Right lobe of liver (tissue), 6 donors: ENCODE measurements at places on chromosomes 5 and 9. TPM values are rescaled to one million over a fixed set of nuclear protein-coding genes. Genes with fewer than 3 reads are reported as not detected.

LCN2 gene
- 11.3 TPM for total RNA-seq

SH3RF2 gene
- 6.9 TPM for total RNA-seq

C9 gene
- 1,513 TPM for total RNA-seq

ABL1 gene
- 17.0 TPM for total RNA-seq

SLC2A8 gene
- 18.4 TPM for total RNA-seq

PCDHB3 gene
- total RNA-seq: 0.31 TPM

PCDHB11 gene
- 0.44 TPM for total RNA-seq

LCN6 gene
- not detected for total RNA-seq

GRCh38 chr9:10146517-10147331, 466.1 kb downstream of the PTPRD start:
- peak overlapping the region; percentile 74 for H3K27ac ChIP-seq
- DNase-seq: no peak
- no peaks in the 10 kb centered on the region for H3K4me1 ChIP-seq
- H3K36me3 ChIP-seq: no peaks in the 10 kb centered on the region
- peak overlapping the region; percentile 19 for H3K4me3 ChIP-seq

- no peaks in the 10 kb centered on the region for H3K27me3 ChIP-seq
- DNase-seq: no peak
- no peaks in the 10 kb centered on the region for H3K36me3 ChIP-seq
- peaks cover 5% of the 10 kb centered on the region for H3K4me1 ChIP-seq
- H3K27ac ChIP-seq: peak overlapping the region; percentile 63
- H3K4me3 ChIP-seq: no peak overlapping the region
Measured at GRCh38 chr5:155455791-155456514, 442.4 kb downstream of the KIF4B start.

GRCh38 chr5:79621056-79621455, 8.8 kb downstream of the TENT2 start:
- H3K27ac ChIP-seq: no peak overlapping the region
- no peak for DNase-seq
- peaks cover 4% of the 10 kb centered on the region for H3K36me3 ChIP-seq
- H3K4me1 ChIP-seq: no peaks in the 10 kb centered on the region
- H3K4me3 ChIP-seq: no peak overlapping the region
- H3K27me3 ChIP-seq: no peaks in the 10 kb centered on the region

GRCh38 chr5:115709585-115709984, 83.7 kb upstream of the TMED7 start:
- peaks cover 28% of the 10 kb centered on the region for H3K4me1 ChIP-seq
- peak; percentile 68 for DNase-seq
- no peaks in the 10 kb centered on the region for H3K27me3 ChIP-seq

- H3K36me3 ChIP-seq: no peaks in the 10 kb centered on the region
- H3K4me1 ChIP-seq: peaks cover 9% of the 10 kb centered on the region
- DNase-seq: no peak
- peak overlapping the region; percentile 57 for H3K4me3 ChIP-seq
- no peak overlapping the region for H3K27ac ChIP-seq
Measured at GRCh38 chr5:37840053-37841034, 503 bp upstream of the GDNF start.

DNA sequence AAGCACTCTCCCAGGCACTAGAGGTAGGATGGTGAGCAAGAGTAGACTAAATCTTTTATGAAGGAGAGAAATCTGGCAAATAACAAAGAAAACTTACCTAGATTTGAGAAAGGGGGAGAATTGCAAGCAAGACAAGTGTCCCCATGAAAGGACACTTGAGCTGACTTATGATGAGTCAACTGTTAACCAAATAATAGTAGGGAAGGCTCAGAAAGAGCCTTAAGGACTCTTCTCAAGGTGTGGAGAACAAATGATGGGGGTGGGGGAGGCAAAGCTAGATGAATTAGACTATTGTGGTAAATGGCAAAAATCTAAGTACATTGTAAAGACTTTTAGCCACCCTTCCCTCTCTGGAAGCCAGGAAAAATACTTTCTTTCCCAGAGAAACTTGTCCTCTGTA, 77.6 kb upstream of the RASA1 start:
- no peak for DNase-seq
- no peaks in the 10 kb centered on the region for H3K27me3 ChIP-seq
- no peak overlapping the region for H3K4me3 ChIP-seq

DNA sequence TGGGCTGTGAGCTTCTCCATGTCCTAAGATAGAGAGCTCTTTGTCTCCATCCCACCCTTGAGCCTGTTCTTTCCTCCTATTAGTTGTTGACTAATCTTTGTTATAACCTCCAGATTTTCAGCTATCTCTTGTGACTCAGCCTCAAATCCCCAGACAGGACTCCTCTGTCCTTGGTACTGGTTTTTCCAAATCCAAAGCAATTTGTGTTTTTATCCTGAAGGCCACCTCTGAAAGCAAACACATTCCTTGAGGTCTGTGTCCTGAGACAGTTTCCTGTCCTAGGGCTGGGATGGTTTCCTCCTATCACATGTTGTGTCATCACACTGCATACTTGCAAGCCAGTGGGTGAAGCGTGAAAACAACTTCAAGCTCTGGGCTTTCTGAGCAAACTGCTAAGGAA, 8.5 kb downstream of the TNC start:
- no peak overlapping the region for H3K4me3 ChIP-seq
- no peak overlapping the region for H3K27ac ChIP-seq
- no peaks in the 10 kb centered on the region for H3K36me3 ChIP-seq
- H3K4me1 ChIP-seq: peaks cover 33% of the 10 kb centered on the region
- no peaks in the 10 kb centered on the region for H3K27me3 ChIP-seq

GRCh38 chr9:110456681-110457080, 119.0 kb upstream of the TXNDC8 start:
- no peaks in the 10 kb centered on the region for H3K27me3 ChIP-seq
- H3K4me3 ChIP-seq: no peak overlapping the region
- H3K36me3 ChIP-seq: no peaks in the 10 kb centered on the region
- H3K4me1 ChIP-seq: no peaks in the 10 kb centered on the region
- H3K27ac ChIP-seq: no peak overlapping the region

GRCh38 chr5:157245476-157245875, 20.4 kb upstream of the CYFIP2 start:
- no peak overlapping the region for H3K4me3 ChIP-seq
- H3K36me3 ChIP-seq: no peaks in the 10 kb centered on the region
- H3K27me3 ChIP-seq: no peaks in the 10 kb centered on the region
- no peak for DNase-seq

- no peak overlapping the region for H3K27ac ChIP-seq
- no peak for DNase-seq
- peaks cover 7% of the 10 kb centered on the region for H3K36me3 ChIP-seq
- H3K4me1 ChIP-seq: no peaks in the 10 kb centered on the region
- no peaks in the 10 kb centered on the region for H3K27me3 ChIP-seq
Measured at GRCh38 chr9:34366365-34366764, 10.3 kb downstream of the MYORG start.

- H3K27me3 ChIP-seq: no peaks in the 10 kb centered on the region
- DNase-seq: no peak
- no peaks in the 10 kb centered on the region for H3K36me3 ChIP-seq
- no peaks in the 10 kb centered on the region for H3K4me1 ChIP-seq
- no peak overlapping the region for H3K4me3 ChIP-seq
Measured at GRCh38 chr5:56534102-56534829, 281.1 kb upstream of the MAP3K1 start.

DNA sequence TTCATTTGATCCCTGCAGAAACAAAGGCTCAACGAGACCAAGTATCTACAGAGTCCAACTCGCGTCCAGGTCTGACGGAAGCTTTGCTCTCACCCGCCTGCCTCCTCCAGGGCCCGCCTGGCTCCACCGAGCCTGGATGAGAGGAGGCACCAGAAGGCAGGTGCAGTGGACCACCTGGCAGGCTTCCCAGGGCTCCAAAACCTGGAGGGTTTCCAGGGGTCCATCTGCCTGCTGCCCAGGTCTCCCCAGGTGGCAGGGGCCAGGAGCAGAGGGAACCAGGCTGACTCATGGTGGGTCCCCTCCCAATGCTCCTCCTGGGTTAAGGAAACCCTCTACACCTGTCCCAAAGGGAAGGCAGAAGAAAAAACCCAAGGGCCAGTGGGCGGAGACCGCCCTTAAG, 59.5 kb downstream of the VAV2 start:
- H3K4me3 ChIP-seq: no peak overlapping the region
- H3K27ac ChIP-seq: no peak overlapping the region
- DNase-seq: no peak

GRCh38 chr5:103475629-103476240, 86.9 kb downstream of the NUDT12 start:
- no peaks in the 10 kb centered on the region for H3K4me1 ChIP-seq
- no peak for DNase-seq
- no peaks in the 10 kb centered on the region for H3K36me3 ChIP-seq

DNA sequence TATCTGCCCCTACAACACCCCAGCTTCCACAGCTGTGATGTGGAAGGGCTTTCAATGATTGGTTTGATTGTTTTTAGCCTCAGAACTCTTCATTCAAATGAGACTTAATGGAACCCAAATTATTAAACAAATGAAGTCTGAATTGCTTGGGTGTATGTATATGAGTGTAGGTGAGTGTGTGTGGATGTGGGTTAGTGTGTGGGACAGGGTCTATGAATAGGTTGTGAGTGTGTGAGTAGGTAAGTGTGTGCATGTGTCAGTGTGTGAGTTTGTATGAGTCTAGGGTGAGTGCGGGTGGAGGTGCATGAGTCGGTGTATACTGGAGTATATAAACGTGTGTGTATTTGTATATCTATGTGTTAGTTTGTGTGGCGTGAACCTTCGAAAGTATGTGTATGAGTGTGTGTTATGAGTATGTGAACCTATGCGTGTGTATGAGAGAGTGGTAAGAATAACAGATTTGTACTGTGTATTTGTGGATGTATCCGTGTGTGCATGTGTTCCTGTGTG, 26.9 kb downstream of the COL15A1 start:
- H3K4me3 ChIP-seq: no peak overlapping the region
- H3K27ac ChIP-seq: no peak overlapping the region
- H3K4me1 ChIP-seq: no peaks in the 10 kb centered on the region
- H3K27me3 ChIP-seq: no peaks in the 10 kb centered on the region
- no peak for DNase-seq
- H3K36me3 ChIP-seq: no peaks in the 10 kb centered on the region

GRCh38 chr5:76332611-76333205, 70.4 kb upstream of the IQGAP2 start:
- H3K27me3 ChIP-seq: no peaks in the 10 kb centered on the region
- no peak for DNase-seq
- peaks cover 9% of the 10 kb centered on the region for H3K4me1 ChIP-seq
- H3K27ac ChIP-seq: no peak overlapping the region

DNA sequence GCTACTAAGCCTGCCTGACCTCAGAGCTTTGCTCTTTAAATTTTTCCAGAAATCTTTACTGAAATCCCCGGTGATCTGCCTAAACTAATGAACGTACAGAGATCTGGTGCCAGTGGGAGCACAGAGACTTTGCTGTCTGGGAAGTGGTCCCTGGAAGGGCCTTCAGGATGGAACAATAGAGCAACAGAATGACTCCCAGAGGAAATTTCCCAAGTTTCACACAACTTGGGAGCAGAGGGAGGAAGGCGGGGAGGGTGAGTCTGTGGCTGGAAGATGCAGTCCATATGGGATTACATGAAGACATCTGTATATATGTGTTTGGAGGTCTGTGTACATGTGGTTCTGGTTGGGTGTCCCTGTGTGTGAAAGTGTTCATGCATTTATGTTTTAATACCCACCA, 638.3 kb downstream of the CCDC171 start:
- no peaks in the 10 kb centered on the region for H3K27me3 ChIP-seq
- no peaks in the 10 kb centered on the region for H3K36me3 ChIP-seq
- no peak for DNase-seq
- H3K4me1 ChIP-seq: no peaks in the 10 kb centered on the region

DNA sequence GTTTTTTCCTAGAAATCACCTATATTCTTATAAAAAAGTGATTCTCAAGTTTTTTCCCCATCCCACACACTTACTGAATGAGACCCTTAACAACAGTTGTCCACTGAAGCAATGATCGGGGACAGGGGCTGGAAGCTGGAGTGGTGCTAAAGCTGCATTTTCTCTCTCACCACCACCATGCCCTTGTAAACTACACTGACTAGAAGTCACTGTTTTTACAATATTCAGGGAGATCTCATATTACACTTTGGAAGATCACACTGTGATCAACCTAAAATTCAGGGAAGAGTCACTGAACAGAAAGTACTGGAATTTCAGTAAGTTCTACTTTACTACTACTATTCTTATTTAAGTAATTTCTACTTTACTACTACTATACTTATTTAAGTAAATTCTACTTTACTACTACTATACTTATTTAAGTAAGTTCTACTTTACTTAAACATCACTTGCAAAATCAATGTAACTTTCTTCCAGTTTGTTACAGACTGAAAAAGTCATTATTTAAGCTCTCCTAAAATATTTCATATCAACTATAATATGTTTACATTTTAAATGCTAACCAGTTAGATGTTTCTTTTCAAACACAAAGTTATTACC, 164.3 kb downstream of the AGTPBP1 start:
- no peak for DNase-seq
- no peak overlapping the region for H3K4me3 ChIP-seq
- no peaks in the 10 kb centered on the region for H3K27me3 ChIP-seq

- no peaks in the 10 kb centered on the region for H3K36me3 ChIP-seq
- H3K27me3 ChIP-seq: no peaks in the 10 kb centered on the region
- DNase-seq: no peak
- no peak overlapping the region for H3K27ac ChIP-seq
- no peak overlapping the region for H3K4me3 ChIP-seq
Measured at GRCh38 chr5:144463481-144464223, 293.0 kb downstream of the KCTD16 start.

GRCh38 chr5:15209053-15209762, 290.8 kb upstream of the FBXL7 start:
- H3K4me1 ChIP-seq: no peaks in the 10 kb centered on the region
- no peaks in the 10 kb centered on the region for H3K36me3 ChIP-seq
- DNase-seq: no peak

- no peak overlapping the region for H3K27ac ChIP-seq
- H3K4me1 ChIP-seq: no peaks in the 10 kb centered on the region
- no peaks in the 10 kb centered on the region for H3K36me3 ChIP-seq
- H3K27me3 ChIP-seq: no peaks in the 10 kb centered on the region
Measured at GRCh38 chr9:591292-591691, 250.2 kb upstream of the DMRT1 start.

- H3K4me1 ChIP-seq: no peaks in the 10 kb centered on the region
- no peaks in the 10 kb centered on the region for H3K27me3 ChIP-seq
- no peak overlapping the region for H3K4me3 ChIP-seq
- DNase-seq: no peak
Measured at GRCh38 chr5:142402752-142403318, 78.0 kb upstream of the SPRY4 start.

GRCh38 chr5:58188262-58188651, 271.6 kb downstream of the PLK2 start:
- DNase-seq: no peak
- no peak overlapping the region for H3K4me3 ChIP-seq
- no peak overlapping the region for H3K27ac ChIP-seq
- no peaks in the 10 kb centered on the region for H3K4me1 ChIP-seq
- H3K27me3 ChIP-seq: no peaks in the 10 kb centered on the region
- H3K36me3 ChIP-seq: no peaks in the 10 kb centered on the region

GRCh38 chr9:114914139-114914538, 16.3 kb downstream of the TNFSF8 start:
- H3K27me3 ChIP-seq: no peaks in the 10 kb centered on the region
- H3K4me3 ChIP-seq: no peak overlapping the region
- H3K4me1 ChIP-seq: no peaks in the 10 kb centered on the region
- no peak for DNase-seq
- no peaks in the 10 kb centered on the region for H3K36me3 ChIP-seq

GRCh38 chr5:169081000-169081724, 219.8 kb downstream of the SLIT3 start:
- DNase-seq: no peak
- no peaks in the 10 kb centered on the region for H3K27me3 ChIP-seq
- no peak overlapping the region for H3K4me3 ChIP-seq
